NCI-H510A (cell line): ENCODE measurements at places on chromosomes 2 and 18.

- peak; percentile 3 for DNase-seq
Measured at GRCh38 chr2:86337244-86337835, at the start of gene REEP1. TSS of gene REEP1 (minus strand) at chr2:86337626. CDS start at chr2:86337510, 116 bp downstream.

DNA sequence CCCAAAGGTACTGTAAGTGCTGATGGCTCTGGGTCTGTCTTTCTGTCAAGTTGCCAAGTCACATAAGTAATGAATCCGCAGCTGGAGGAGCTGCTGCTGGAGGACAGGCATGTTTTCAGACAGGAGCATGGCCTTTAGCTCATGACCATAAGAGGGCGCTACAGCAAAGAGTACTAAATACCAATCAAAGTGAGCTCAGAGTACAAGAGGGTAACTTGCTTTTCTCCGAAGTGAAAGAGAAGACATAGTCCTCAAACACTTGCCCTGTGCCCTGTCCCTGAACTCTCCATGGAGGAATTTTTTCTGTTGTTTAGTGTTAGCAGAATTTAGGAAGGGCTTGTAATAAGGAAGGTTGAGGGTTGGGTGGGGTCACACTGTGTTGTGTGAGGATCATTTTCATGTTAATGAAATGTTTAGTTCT, 58.0 kb upstream of the EML6 start:
- DNase-seq: no peak

- no peak for DNase-seq
Measured at GRCh38 chr2:190068764-190069163, 6.2 kb upstream of the MSTN start.

- no peak for DNase-seq
Measured at GRCh38 chr2:180573951-180574350, 406.5 kb upstream of the UBE2E3 start.

DNA sequence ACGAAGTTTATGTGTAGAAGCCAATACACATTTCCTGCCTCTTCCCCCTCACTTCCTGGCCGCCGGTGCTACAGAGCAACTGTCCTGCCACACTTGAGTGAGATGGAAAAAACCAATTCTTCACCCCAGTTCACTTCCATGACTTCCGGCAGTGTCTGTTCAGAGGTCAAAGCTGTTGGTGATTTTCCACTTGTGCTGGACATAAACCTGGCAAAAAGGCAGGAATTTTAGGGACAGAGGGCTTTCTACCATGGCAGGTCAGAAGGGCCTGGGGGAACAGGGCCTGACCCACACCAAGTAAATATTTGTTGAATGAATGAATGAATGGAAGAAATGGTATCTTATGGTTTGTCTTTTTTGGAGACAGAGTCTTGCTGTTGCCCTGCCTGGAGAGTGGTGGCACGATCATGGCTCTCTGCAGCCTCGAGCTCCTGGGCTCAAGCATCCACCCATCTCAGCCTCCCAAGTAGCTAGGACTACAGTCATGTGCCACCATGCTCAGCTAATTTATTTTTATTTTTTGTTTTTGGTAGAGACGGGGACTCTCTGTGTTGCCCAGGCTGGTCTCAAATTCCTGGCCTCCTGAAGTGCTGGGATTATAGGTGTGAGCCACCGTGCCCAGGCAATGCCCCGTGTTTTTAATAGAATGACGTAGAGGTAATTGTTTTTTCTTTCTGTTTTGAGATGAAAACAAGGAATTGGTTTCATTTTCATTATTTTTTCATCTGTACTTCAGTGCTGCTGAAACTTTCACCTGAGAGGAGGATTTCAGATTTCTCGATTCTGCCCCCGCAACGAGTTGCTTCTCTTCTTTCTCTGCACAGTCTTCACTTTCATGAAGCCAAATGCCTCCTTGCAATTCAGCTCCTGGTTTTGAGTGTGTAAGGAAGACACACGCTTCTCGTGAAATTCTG, 48.0 kb upstream of the LPIN2 start:
- DNase-seq: no peak

DNA sequence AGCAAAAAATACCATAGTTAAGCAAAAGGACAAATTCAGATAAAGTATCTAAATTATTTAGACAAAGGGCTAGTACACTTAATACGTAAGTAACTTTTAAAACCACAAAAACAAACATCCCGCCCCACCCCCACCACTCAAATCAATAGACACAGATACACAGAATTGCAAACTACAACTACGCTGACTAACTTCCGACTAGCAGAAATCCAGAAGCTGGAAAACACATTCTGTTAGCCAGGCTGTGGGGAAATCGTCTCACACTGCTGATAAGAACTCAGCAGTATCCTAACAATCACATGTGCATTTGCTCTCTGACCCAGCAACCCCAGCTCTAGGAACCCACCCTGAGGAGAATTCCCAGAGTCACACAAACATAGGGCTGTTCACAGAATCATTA, 16.6 kb downstream of the FAM168B start:
- DNase-seq: no peak
